Hippocampal formation (tissue), 2 donors: ENCODE measurements at places on chromosomes 3 and 15.

GRCh38 chr3:101182734-101183133 is 137.6 kb downstream of the IMPG2 start:
- no peak for DNase-seq

- DNase-seq = no peak
Measured at GRCh38 chr15:42368096-42368495, 8.8 kb downstream of the CAPN3 start.

DNA sequence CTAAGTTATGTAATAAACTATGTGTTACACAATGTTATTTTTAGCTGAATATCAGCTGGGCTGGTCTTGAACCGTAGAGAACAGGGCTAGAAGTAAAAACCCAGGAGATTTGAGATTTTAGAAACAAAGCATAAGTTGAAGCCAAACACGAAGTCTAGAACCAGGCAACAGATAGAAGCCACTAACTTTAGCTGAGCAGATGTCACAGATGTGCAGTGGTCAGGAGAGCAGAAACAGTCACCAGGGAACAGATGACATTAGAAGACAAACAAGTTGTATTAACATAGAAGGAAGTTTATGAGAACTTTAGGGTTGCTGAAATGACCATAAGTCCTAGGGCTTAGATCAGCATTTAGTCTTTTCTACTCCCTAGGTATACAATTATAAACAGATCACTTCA is 731.0 kb downstream of the ZNF385D start:
- no peak for DNase-seq

DNA sequence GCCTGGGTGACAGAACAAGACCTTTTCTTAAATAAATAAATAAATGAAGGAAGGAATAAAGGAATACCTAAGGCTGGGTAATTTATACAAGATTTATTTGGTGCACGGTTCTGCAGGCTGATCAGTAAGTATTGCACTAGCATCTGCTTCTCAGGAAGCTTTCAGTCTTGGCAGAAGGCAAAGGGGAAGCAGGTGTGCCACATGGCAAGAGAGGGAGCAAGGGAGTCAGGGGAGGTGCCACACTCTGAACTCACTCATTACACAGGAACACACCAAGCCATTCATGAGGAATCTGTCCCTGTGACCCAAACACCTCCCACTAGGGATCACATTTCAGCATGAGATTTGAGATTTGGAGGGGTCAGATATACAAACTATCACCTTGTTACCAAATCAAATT is 56.4 kb downstream of the PRKCI start:
- DNase-seq = no peak

DNA sequence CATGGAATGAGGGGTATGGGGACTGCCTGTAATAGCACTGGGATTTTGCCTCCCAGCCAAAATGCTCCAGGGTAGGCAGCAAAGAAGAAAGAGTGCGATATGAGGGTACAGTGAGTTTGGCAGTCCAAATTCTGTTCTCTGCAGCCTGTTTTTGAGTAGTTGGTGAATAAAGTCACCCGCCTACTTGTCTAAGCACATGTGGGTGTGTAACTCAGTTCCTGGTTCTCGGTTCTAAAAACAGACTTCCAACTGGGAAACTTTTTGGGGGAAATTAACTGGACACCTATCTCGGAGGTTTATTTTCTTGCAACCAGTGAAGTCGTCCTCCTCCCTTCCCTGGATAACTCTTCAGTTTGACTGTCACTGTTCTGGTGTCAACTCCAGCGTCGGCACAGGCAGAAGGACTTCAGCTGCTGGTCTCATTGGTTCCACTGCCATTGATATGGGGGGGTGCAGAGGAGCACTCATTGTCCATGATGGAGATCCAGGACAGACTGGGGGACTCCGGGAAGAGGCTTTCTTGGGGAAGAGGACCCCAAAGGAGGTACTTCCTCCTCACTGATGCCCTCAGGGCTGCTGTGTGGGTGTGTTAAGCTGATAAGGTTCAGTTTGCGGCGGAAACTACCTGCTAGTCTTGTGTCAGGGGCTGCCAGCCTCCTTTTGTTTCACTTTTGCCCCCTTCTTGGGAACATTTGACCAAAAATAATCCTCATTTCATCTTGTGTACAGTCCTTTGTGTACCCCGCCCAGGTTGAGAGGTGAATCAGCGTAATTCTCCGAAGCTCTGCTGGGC is 13.2 kb downstream of the GHRL start:
- no peak for DNase-seq

DNA sequence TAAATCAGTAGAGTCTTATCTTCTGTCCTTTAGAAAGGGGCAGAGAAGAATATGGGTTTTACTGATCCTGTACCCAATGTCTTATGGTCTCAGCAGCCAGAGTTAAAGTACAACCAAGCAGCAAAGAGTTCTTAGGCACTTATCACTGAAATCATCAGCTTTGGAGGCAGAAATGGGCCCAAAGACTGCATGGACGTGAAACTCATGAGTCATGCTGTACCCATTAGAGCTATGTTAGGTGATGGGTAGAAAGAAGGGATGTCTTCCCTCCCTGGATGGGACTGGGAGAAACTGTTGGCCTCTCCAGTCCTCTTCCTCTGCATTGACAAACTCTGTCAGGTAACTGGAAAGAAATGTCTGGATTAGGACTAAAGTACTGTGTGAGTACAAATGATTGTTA is 63.4 kb downstream of the EOMES start:
- DNase-seq = no peak

GRCh38 chr3:101102678-101103296 is 109.6 kb upstream of the ABI3BP start:
- no peak for DNase-seq

DNA sequence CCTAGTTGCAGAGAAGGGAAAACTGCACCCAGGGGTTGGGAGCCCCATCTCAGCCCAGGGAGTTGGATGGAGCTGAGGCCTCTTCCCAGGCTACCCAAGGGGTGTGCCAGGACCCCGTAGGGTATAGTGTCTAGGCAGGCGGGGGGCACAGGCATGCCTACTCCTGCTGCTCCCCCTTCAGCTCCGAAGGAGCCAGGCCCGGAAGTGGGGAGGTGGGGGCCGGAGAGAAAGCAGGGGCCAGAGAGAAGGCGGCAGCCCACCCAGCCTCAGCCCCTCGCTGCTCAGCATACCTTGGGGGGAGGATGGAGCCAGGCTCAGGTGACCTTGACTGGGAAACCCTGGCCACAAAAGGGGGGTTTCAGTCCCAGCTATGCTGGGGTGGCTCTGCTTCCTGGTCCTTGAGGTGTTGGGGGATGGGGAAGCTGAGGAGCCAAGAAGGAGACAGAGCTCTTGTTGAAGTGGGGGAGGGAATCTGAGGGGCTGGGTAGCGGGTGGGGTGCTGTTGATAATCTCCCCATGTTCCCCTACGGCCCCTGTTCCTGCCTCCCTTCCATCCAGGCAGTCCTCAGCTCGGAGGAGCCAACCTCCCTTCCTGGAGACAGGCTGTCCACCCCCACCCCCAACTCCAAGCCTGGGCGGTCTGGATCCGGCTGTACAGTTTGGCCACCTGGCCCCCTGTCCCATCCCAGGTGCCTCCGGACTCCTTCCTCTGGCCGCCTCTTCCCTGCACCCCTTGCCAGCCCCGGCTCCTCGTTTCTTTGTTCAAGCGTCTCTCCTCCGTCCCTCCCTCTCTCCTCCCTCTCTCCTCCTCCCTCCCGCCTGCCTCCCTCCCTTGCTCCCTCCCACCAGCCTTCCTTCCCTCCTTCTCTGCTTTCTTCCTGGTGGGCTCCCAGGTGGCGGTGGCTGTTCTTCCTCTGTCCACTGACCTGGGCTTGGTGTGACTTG is 1.7 kb downstream of the SEMA3F start:
- no peak for DNase-seq

GRCh38 chr3:5210926-5211325 is 23.4 kb downstream of the EDEM1 start:
- no peak for DNase-seq

- no peak for DNase-seq
Measured at GRCh38 chr15:76035593-76035992, 23.4 kb upstream of the NRG4 start.

DNA sequence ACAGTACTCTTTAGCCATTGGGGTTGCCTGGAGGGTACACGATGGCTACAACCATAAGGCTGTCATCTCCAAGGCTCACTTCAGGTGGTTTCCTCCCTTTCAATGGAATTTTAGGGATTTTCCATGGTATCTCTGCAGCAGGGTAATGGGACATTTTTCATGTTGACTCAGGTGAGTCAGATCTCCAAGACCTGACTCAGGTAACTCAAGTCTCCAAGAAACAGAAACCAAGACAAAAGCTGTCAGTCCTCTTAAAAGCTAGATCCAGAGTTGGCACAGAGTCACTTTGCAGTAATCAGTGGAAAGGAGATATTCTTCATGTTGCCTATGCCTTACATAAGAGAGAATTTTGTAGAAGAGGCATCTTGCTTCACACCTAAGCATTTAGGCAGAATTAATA is 375.8 kb upstream of the ARPP21 start:
- DNase-seq = no peak

DNA sequence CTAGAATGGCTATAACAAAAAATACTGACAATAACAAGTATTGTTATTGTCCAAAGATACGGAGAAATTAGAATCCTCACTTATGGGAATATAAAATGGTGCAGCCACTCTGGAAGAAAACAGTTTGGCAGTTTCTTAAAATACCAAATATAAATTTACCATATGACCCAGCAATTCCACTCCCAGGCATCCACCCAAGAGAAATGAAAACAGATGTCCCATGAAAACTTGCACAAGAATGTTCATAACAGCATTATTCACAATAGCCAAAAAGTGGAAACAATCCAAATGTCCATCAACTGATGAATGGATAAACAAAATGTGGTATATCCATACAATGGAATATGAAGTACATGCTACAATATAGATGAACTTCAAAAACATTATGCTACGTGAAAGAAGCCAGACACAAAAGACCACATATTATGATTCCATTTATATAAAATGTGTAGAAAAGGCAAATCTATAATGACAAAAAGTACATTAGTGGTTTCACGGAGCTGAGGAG is 9.4 kb downstream of the AAGAB start:
- DNase-seq = no peak

- DNase-seq = no peak
Measured at GRCh38 chr3:141218162-141218835, 13.3 kb upstream of the PXYLP1 start.

- no peak for DNase-seq
Measured at GRCh38 chr15:33099739-33100138, 94.8 kb downstream of the FMN1 start.

DNA sequence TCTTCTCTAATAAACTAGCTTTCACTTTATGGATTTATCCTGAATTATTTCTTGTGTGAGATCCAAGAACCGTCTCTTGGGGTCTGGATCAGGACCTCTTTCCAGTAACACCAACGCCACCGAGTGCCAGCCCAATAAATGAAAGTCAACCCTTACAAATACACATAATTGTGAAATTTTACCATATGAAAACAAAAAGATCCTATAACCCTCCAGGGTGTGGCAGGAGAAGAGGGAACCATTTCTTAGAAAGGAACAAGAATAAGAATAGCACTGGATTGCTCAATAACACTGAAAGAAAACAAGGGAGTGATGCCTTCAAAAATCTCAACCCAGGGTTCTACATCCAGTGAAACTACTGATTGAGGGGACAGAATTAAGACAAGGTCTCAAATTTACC is 51.6 kb upstream of the ACKR4 start:
- DNase-seq = no peak
